ENCODE measurements at places on chromosomes 2 and 18.
A peak's percentile ranks its signal among the peaks of the same experiment; 100 is the strongest.

- ATAC-seq = no peak
Observed at GRCh38 chr18:63160172-63160995, 159.2 kb downstream of the BCL2 start.

- ATAC-seq = no peak
Observed at GRCh38 chr2:199464606-199465352, 7.0 kb upstream of the SATB2 start.

- ATAC-seq = peak; percentile 35
Observed at GRCh38 chr2:38875227-38875575, 533 bp downstream of the DHX57 start.

GRCh38 chr2:127847931-127848330 is 10.0 kb downstream of the POLR2D start:
- ATAC-seq = no peak

DNA sequence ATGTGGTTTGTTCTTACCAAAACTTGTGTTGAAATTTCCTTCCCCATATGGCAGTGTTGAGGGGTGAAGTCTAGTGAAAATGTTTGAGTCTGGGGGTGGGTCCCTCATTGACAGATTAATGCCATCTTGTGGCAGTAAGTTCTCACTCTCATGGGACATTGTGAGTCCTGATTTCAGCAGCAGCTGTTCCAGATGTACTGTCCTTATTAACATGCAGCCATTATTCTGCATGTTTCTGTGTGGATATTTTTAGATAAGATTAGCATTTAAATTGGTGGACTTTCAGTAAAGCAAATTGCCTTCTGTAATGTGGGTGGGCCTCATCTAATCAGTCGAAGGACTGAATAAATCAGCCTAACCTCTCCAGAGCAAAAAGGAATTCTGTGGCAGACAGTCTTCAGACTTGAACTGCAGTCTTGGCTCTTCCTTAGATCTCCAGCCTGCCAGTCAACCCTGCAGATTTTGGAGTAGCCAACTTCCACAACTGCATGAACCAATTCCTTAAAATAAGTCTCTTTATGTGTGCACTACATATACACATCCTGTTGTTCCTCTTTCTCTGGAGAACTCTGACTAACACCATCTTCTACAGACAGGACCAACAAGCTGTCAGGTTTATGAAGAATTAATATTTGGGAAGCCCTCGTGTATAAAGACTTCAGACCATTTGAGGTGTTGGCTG is 138.7 kb upstream of the ZNF516 start:
- ATAC-seq = no peak

DNA sequence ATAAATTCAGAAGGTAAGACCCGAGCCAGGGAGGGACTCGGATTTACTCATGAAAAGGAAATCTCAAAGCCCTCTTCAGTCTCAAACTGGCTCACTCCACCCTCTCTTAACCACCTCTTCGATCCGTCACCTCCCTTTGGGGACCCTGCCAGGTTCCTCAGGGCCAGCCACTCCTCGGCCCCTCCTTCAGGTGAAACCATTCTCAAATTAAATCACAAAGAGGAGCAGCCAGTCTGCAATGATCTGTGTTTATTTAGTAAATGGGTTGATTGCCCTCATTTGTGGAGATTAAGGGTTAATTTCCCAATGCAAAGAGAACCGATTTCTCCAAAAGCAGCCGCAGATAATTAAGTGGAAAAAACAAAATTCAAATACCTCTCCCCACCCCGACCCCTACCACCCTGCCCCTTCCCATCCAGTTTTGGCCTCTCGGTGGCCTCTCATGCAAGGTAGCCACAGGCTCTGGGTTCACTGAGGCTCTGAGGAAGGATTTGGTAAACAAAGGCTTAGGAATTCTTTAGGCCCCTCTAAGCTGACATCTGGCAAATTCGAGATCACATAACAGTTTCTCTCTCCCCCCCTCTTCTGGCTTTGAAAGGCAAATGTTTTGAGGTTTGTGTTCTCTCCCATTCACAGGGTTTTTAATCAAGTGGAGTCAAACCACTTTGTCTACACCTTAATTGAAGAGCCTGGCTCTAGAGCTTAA is 10.3 kb upstream of the FZD7 start:
- ATAC-seq = no peak

DNA sequence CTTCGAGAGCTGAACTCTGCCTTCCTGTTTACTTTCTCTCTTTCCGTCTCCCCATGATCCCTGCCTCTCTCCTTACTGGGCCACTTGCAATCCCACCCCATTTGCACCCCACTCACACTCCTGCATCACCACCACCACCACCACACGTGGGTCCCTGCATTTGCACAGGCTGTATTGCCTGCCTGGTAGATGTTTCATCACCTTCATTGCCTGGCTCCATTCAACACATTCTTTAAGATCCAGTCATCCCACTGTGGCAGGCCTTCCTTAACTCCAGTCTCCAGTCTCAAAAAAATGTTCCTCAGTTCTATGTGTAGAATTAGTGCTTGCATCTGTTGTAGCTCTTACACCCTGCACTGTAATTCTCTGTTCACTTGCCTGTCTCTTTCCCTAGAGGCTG is 13.9 kb downstream of the NOSTRIN start:
- peak; percentile 71 for ATAC-seq

- no peak for ATAC-seq
Observed at GRCh38 chr2:169513926-169514325, 4.4 kb downstream of the KLHL41 start.

GRCh38 chr2:167697194-167697593 is 550.2 kb downstream of the STK39 start:
- ATAC-seq = no peak

DNA sequence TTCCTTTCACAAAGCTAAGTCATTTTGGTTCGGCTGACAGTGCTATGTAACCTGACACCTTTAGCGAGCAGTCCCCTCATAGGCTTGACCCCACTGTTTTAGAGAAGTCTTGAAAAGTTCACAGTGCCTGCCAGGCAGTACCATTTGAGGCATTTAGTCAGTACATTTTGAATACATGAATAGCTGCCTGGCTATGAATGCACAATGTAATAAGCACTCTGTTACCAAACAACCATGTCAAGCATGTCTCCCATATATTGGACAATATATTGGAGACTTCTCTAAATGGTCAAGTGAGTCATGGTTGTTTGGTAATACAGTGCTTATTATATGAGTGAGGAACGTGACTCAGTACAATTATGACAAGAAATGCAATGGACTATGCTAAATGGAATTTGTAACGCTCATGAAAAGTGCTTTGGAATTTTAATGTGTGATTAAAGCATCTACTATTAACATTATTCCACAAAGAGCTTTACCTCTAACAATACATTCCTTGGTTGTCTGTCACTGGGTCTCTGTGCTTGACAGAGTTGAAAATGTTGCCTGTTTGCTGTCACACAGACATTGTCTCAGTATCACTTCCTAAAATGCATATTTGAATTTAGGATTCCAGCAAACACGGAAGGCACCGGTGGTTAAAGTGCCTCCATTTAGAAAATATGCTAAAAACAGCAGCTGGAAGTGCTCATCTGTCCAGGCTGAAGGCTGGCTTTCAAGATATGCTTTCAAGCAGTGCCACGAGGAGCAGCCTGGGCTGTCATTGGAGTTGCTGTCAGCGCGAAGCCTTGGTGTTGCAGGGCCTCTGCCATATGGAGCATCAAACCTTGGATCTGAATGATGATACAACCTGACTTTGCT is 458.6 kb downstream of the FBXO15 start:
- peak; percentile 74 for ATAC-seq

DNA sequence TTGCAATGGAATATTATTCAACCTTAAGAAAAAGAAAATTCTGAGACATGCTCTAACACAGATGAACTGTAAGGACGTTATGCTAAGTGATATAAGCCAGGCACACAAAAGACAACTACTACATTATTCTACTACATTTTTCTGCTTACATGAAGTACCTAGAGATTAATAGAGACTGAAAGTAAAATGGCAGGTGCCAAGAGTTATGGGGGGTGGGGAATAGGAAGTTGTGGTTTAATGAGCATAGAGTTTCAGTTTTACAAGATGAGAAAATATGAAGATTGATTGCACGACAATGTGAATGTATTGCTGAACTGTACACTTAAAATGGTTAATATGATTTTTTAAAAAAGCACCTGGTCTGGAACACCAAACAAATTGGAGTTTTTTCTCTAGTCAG is 1231.6 kb upstream of the DDX18 start:
- ATAC-seq = no peak

DNA sequence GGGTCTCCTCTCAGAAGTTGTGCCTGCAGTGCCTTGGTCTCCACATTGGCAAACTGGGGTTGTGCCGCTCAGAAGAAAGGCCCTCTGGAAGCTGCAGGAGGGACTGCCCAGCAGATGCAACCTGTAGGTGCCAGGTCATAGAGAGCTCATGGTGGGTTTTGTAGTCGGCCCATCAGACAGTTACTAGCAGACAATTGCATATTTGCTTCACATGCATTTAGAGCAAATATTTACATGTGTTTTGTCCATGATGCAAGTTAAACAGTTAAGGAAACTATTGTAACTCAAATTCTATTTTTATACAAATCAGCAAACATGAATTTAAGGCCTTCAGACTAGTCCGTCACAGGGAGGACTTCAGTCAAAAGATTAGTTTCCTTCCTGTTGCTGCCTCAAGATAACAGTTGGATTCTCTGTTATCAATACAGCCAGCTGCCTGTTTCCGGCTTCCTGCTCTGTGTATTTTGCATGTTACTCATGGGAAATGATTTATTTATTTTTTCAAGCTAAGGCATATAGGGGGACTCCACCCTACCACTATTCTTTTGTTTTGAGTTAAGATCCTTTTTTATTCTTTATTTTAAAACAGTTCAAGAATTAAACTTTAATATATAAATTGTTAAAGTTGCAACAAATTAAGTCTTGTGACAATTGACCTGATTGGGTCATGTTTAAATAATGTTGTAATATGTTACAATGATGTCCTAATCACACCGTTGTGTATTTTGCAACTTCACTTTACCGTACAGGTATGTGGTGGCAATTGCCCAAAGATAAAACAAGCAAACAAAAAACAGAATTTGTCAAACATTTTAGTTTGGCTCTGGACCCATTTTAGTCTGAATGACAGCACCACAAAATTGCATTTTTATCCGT is 133.5 kb downstream of the SPTBN1 start:
- ATAC-seq = no peak

DNA sequence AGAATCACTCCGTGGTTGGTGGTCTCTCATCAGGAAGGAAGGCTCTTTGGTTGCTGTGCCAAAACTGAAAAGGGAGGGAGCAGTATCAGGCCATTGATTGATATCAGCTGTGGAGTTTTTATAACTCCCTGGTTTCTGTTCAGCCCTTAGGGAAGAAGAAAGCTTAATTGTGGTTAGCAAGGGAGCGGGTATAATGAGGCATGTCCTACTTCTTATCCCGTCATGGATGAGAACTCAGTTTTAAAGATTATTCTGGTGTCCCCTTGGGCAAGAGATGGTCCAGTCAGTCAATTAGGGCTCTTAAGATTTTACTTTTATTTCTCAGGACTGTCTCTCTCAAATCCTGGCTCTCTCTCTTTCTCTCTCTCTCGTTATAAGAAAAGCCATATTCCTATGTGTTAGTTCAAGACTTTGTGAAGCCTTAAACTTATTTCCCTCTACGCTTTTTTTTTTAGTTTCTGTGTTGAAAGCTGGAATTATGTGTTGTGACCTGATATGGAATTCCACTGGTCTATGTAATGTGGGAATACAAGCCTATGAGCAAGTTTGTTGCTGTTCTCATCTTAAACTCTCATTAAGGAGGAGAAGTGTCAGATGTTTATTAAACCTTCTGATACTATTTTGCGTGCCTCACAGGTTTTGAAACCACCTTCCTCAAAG is 514.0 kb upstream of the CDH2 start:
- ATAC-seq = peak; percentile 38

DNA sequence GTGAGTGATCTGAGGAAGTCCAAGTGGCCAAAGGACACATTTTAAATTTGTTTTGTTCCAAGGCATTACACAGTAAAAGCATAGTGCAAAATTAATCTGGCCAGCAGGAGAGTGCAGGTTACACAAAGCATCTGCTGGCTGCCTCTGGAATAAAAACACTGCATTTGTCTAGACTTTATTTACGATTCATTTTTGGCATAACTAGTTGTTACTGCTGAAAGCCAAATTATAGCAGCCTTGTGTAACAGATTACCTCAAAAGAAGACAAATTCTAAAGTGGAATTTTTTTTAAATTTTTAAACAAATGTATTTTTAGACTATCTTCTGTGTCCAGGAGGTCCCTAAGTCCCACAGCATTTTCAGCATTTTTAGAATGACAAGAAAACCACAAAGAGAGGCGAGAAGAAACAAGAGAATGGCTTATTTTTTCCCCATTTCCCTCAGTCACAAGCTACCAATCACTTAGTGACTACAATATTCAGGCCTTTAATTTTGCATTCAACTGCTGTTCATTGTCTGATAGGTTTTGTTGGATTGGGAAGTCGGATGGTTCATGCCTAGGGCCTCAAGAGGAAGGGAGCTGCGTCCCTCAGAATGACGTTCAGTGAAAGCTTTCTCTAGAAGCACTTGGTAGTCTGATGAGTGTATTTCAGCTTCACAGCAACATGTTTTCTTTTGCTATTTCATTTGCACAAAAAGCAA is 46.0 kb downstream of the TMEFF2 start:
- peak; percentile 81 for ATAC-seq

- ATAC-seq = peak; percentile 18
Observed at GRCh38 chr2:236165842-236166795, 2.1 kb downstream of the GBX2 start.

DNA sequence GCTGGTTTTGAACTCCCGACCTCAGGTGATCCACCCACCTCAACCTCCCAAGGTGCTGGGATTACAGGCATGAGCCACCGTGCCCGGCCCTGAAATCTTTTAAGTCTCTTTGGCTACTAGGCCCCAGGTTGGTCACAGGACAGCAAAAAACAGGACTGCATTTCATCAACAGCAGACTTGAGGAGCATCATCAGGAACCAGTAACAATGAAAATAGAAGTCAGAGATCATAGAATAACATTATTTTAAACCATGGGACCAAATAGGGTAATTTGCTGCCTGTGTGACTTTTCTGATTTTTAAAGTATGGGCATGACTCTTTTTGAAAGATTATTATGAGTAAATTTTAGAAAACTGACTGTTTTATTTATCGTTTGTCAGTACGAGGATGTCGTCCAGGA is 24.8 kb downstream of the PPP1CB start:
- ATAC-seq = no peak

- peak; percentile 53 for ATAC-seq
Observed at GRCh38 chr18:44321868-44322590, 358.7 kb upstream of the SETBP1 start.

DNA sequence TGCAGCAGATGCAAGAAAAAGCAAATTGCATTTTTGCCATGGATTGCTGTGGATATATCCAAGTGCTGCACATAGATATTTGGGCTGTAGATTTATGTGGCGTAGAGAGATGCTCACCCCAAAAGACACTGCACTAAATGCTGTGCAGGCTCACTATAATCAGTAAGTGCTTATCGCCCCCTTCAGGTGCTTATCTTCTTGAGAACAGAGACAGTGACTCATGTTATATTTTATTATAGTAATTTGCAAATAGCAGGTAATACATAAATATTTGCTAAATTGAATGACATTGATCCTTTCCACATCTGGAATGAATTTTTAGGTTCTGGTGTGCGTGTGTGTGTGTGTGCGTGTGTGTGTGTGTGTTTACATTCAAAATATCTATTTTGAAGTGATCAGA is 36.8 kb upstream of the PLEKHM3 start:
- peak; percentile 80 for ATAC-seq

All from SK-N-SH treated with all-trans-retinoic acid at 6 μM for 48 hours (cell line).